ENCODE measurements at places on chromosomes 2 and 18.

DNA sequence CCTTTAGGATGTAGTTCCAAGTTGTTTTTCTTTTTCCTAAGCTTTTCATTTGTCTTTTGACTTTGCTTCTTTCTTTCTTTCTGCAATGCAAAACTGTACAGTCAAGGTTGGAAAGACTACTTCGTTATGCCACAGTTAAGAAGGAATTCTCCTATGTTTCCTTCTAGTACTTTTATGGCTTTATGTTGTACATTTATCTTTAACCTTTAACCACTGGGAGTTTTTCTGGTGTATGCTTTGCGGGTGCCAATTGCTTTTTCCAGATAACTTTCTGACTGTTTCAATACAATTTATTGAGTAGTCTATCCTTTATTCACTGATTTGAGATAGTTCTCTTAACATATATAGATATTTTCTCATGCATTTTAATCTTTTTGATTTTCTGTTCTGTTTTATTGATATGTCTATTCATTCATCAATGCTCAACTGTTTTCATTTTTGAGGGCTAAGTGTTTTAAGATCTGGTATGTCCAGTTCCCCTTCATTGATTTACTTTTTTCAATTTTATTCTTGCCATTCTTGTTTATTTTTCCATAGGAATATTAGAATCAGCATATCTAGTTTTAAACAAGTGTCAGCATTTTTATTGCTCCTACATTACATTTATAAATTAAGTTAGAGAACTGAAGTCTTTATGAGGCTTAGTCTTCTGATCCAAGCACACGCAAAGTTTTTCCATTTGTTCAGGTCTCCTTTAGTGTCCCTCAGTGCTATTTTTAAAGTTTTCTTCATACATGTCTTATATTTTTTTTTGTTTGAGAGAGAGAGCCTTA is 49.9 kb upstream of the COX7A2L start:
- DNase-seq = no peak

DNA sequence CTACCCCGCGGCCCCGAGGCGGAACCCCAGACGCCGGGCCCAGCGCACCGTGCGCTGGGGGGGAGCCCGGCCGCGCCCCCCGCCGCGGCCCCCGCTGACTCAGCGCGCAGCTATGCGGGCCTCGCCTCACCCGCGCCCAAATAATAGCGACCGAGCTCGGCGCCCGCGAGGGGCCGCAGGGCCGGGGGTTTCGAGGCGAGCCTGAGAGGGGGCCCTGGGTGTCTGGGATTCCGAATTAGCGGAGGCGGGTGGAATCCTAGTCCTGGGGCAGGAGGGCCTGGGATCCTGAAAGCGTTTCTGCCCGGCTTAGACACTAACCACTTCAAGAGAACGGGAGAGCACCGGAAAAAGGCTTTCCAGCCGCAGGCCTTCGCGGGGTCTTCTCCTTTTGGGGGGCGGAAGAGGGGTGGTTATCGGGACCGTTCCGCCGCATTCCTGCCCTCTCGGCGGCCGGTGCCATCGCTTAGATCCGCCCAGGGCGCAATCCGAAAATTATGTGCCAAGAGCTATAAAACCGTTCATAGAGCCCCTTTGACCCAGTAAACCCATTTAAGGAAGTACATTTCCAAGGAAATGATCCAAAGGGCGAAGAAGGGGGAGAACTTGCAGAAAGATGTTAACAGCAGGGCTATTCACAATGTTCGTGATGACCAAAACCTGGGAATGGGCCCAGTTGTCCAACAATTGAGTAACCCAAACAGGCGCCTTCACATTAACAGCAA is 681 bp upstream of the ROCK2 start:
- peak; percentile 56 for DNase-seq

DNA sequence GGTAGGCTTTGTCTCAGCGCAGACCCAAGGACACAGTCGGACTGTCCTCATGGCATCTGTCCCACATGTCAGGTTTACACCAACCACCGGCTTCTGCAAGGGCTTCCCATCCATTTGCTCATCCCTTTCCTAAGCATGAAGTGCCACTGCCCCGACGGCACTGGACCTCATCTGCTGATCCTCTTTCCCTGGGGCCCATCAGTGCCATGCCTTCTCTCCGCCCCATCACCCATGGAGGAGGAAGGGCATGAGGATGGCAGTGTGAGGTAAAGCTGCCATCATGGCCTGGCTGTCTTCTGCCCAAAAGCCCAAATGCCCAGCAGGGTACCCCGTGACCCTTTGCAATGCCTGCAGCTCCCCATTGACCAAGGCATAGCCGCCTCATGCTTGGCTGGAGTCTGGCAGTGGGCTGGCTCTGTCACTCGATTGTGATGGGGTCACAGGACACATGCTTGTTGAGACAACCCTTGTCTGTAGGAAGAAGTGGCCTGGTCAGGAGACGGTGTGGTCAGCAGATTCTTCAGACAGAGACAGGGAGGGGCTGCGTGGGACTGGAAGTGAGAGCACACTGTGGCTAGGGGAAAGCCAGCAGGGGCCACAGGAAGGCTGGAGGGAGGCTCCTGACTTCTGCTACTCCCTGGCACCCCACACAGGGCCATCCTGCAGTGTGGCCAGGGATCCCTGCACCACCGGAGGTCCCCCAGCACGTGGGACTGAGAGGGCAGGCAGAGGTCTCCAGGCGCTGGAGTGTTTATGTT is 493.7 kb upstream of the HS6ST1 start:
- no peak for DNase-seq

- peak; percentile 72 for DNase-seq
These were observed 146.1 kb upstream of the SESTD1 start for GRCh38 chr2:179410552-179411356.

GRCh38 chr18:79600141-79600540 is 79.5 kb upstream of the CTDP1 start:
- no peak for DNase-seq

- DNase-seq = no peak
These were observed 18.0 kb downstream of the NMUR1 start for GRCh38 chr2:231512222-231512621.

- DNase-seq = no peak
These were observed 83.6 kb upstream of the OTX1 start for GRCh38 chr2:62966991-62967390.

GRCh38 chr2:11416186-11416585 is 49.8 kb downstream of the E2F6 start:
- no peak for DNase-seq

DNA sequence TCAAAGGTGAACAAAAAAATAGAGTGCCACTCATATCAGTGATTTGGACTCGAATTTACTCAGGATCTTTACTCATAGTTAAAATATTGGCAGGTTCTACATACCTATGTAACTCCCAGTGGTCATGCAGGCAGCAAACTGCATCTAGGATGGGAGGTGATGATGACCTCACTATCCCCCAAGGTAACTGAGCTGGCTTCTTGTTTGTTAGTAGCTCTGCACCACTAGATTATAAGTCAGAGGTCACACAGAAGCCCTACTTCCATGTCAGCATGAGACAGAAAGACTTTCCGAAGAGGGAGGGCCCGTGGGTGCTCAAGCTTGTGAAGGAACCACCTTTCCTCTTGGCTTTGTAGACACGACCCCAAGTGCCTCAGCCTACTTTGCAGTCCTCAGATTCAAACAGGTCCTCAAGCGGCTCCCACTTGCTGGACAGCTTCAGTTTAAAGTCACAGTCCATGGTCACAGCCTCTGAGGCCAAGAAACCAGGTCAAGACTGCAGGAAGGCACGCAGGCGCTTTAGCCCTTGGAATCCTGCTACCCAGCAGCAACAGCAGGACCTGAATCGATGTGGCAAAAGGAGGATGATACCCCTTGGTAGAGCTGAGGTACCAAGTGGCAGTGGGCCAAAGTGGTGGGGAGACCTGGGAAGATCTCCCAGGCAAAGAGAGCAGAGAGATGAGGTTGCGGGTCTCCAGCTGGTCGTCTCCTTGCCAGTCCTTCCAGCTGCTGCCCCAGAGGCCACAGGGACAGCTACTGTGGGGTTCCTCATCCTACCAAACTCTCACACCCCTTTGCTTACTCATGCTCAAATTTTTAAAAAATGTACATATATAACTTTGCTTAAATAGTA is 4.3 kb downstream of the NTSR2 start:
- no peak for DNase-seq

- DNase-seq = peak; percentile 36
These were observed 121.3 kb downstream of the MAP4K4 start for GRCh38 chr2:101818531-101819451.

DNA sequence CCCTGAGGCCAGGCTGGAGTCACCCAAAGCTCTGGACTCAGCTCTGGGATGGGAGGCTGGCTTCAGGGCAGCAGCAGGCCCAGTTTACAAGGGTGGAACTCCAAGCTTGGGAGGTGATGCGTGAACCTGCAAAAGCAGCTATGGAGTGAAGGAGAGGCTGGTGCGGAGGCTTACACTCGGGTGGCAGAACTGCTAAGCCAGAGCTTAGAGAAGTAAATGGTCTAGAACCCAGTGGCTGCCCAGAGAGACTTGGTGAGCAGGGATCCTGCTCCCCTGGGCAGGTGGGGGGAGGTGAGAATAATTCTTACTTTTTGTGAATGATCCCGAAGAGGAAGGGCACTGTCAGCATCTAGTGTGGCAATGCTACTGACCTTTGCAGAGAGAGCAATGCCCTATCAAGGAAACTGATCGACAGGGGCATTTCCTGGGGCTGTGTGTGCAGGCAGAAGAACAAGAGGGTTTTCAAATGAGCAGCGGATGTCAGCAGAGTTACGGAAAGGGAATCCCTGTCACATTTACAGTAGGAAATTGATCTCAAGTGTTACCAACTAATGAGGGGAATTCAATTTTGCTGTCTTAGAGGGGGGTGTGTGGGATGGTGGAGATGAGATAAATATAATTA is 80.4 kb downstream of the TGFA start:
- DNase-seq = no peak

GRCh38 chr18:23135550-23136325 is 453 bp downstream of the CABLES1 start:
- peak; percentile 51 for DNase-seq

DNA sequence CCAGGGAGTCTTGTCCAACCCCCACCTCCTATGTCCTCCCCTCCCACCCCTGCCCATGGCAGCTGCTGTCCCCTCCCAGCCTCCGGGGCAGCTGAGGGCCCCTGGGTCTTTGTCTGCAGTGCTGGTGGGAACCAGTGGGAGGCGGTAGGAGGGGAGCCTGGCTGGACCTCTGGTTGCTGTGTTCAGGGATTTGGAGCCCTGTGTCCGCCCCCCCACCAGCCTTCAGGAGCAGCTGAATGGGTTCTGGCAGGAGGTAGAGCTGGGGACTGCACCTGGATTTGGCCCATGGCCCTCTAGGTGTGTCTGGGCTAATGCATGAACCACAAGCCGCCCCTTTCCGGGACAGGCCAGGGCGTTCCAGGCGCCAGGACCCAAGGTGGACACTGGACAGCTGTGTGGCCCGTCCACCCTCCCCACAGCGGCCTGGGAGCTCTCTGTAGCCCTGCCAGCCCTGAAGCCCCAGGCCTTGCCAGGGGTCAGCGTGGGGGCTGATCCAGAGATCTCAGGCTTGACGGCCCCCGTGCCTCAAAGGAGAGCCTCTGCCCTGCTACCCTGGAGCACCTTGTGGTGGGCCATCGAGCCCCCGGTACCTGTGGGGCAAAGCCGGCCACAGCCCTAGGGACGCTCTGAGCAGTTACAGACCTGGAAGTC is 25.4 kb downstream of the GPC1 start:
- DNase-seq = no peak

DNA sequence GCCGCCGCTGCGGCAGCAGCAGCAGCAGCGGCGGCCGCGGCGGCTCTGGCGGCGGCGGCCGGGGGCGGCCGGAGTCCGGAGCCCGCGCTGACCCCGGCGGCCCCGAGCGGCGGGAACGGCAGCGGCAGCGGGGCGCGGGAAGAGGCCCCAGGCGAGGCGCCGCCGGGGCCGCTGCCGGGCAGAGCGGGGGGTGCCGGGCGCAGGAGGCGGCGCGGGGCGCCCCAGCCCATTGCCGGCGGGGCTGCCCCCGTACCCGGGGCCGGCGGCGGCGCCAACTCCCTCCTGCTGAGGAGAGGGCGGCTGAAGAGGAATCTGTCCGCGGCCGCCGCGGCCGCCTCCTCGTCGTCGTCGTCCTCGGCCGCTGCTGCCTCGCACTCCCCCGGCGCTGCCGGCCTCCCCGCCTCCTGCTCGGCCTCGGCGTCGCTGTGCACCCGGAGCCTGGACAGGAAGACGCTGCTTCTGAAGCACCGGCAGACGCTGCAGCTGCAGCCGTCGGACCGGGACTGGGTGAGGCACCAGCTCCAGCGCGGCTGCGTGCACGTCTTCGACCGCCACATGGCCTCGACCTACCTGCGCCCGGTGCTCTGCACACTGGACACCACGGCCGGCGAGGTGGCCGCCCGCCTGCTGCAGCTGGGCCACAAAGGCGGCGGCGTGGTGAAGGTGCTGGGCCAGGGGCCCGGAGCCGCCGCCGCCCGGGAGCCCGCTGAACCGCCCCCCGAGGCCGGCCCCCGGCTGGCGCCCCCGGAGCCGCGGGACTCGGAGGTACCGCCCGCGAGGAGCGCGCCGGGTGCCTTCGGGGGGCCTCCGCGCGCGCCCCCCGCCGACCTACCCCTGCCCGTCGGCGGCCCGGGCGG is 646 bp downstream of the PHLPP1 start:
- peak; percentile 78 for DNase-seq

GRCh38 chr2:48812416-48812815 is 56.9 kb upstream of the LHCGR start:
- no peak for DNase-seq

DNA sequence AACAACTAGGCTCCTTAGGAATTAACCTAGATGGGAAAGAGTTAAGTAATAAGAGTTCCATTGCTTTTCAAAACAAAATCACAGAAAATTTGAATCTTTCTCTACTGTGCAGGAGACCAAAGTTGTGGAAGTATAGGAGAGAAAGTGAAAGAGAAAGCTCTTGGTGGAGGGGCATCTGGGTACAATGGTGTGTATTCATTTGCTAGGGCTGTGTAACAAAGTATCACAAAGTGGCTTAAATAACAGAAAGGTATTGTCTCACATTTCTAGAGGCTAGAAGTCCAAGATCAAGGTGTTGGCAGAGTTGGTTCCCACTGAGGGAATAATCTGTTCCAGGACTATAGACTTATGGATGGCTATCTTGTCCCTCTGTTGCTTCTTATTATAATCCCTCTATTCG is 50.5 kb upstream of the GORASP2 start:
- no peak for DNase-seq

DNA sequence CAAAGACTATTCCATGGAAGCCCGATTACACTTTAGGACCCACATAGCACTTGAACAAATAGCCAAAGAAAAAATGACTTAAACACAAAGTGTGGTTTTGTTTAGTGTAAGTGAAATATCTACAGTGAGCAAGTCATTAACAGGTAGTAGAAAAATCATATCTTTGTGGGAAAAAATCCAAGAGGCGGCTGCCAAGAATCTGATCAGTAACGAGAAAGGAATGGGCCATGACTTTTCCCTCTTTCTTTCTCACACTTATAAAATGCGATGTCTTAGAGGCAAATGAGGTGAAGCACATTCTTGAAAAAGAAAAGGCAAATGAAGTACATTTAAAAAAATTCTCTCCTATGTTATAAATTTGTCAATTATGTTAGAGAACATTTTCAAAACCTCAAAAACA is 12.9 kb upstream of the GEMIN6 start:
- DNase-seq = no peak

GRCh38 chr2:134413430-134413829 is 159.6 kb downstream of the MGAT5 start:
- no peak for DNase-seq

DNA sequence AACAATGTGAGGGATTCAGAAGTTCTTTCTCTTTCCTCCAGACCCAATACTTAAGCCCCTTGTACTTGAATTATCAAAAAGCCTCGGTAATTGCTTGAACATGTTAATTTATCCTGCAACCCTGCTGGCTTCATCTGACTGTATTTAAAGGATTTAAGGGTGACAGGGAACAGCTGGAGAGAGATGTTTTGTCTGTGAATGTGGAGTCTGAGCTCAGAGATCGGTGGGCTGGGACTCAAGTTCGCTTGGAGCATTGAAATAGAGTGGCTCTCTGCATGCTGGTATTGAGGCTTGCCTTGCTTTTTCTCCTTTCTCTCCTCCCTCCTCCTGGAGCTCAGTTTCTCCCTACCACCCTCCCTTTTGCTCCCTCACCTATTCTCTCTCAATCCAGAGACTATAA is 73.6 kb downstream of the BOD1L2 start:
- DNase-seq = no peak
